ENCODE measurements at places on chromosomes 5 and 9.

GRCh38 chr9:74742792-74743730 lies 144.7 kb downstream of the TRPM6 start:
- no peak for DNase-seq

DNA sequence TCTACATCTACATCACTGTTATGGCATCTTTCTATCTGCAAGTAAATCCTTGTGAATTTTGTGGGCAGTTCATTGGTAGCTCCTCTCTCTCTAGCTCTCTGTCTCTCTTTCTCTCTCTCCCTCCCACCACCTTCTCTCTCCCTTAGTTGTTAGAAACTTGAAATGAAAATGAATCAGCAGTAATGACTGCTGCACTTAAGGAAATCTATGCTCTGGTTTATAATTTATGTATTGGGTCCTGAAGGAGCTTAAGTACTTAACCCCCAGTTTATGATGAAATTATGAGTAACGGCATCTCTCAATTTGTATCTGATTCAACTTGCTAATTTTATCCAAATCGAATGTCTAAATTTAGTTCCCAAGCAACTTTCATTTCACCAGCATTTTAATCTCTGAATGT lies 52.0 kb upstream of the PTGER4 start:
- no peak for DNase-seq

DNA sequence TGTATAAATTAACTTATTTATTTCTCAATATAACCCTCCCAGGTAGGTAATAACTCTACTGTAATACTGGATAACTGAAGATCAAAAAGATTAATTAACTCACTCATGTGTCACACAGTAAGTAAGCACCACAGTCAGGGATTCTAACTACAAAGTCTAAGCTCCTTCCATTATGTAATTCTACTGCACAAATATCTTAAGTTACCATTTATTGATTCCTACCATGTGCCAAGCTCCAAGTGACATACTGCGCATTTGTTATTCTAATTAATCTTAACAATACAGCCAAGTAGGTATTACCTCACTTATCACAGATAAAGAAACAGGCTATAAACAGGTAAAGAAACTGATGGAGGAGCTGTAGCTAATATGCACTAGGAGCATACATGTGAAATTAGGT lies 58.3 kb downstream of the RANBP6 start:
- DNase-seq = no peak

GRCh38 chr5:67204821-67205220 lies 8.2 kb upstream of the CD180 start:
- DNase-seq = no peak

DNA sequence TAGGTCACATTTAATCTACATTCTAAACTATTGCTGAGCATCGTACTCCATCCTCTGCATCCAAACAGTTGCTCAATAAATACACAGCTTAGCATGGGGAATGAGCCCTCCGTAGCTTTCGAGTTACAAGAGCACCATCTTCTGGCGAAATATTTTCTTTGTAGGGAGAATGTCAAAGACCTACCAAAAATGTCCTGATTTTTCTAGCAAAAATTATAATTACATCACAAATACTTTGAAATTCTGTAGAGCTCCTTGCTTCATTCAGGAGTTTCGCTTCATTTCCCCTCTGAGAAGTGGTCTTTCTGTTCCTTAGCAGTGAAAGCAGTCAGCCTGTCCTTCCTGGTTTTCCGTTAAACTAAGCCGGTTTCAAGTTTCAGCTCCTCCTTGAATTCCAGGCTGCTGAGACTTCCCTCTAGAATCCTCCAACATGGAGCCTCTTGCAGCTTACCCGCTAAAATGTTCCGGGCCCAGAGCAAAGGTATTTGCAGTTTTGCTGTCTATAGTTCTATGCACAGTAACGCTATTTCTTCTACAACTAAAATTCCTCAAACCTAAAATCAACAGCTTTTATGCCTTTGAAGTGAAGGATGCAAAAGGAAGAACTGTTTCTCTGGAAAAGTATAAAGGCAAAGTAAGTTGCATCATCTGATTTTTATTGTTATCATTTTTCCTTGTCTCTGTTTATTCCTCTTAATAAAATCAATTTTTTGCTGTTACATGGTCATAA lies at the start of gene GPX8:
Gene GPX8 (plus strand): TSS at position 409 of the 730 bp plus-strand sequence. CDS start 22 bp downstream, at position 431.
- no peak for DNase-seq

- DNase-seq = no peak
These were observed 579.1 kb downstream of the SLCO4C1 start for GRCh38 chr5:101716941-101717340.

- DNase-seq = no peak
These were observed 53.5 kb downstream of the KIF4B start for GRCh38 chr5:155066886-155067595.

DNA sequence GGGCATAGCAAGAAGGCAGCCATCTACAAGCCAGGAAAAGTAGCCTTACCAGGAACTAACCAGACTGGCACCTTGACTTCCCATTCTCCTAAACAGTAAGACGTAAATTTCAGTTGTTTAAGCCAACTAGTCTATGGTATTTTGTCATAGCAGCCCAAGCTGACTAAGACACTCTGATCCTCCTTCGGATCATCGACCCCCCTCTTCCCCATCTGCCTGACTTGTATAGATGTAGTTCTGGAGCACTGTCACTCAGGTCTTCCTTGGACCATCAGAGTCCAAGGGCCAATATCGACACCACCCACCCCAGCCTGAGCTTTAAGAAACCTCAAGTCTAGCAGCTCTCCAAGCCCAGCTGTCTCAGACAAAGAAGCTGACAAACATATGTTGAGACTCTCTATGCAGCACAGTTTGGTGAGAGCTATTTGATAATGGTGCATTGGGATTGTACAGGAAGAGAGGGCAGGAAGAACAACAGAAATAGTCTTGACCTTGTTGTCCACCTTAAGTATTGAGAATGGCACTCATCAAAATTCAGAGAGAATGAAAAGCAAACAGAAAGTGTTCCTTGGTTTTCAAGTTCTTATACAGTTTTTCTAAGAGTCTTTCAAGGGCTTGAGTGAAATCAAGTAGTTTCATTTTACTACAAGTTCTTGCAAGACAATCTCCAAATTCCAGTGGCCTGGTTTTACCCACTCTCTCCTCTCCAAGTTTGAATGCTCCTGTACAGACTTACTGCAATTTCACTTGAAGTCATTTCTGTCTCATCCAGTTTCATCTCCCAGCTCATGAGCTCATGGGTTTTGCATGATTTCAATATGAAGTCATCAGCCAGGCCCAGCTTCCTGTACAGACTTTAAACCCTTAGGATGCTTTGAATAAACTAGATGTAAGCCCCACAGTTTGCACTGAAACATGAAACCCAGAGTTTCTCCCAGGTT lies 122.3 kb upstream of the RAI14 start:
- DNase-seq = no peak

DNA sequence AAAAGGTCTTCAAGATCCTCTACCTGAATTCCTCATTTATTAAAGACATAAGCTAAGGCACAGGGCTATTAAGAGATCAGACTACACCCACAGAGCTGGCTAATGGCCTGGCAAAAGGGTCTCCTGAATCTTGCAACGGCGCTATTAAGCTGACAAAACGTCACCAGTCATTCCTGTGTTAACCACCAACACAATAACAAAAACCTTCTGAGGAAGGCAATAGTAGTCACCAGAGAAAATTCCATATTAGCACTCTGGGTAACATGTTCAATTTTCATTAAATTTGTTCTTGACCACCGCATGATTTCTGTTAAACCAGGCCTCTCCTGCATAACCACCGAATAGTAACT lies 77.0 kb downstream of the GNAQ start:
- no peak for DNase-seq

- DNase-seq = no peak
These were observed 57.8 kb upstream of the PHYKPL start for GRCh38 chr5:178290376-178290775.

DNA sequence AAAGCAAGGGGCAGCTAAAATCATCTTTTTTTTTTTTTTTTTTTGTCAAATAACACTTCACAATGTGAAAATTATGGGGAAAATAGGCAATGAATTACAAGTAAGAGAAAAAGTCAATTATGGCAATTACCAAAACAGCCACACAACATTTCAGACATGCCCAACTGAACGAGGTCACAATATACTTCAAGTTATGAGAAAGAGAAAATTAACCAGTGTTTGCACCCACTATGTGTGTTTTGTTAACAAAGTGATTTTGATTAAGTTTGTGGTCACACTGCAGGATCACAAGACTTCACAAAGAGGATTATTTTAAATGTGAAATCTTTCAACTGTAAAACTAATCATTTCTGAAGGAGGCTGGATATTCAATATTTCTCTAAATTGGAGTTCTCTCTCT lies 1032.8 kb upstream of the DMAC1 start:
- no peak for DNase-seq

Measured in left ventricle myocardium superior (tissue), 1 donor.